ENCODE measurements at places on chromosomes 5 and 9.

- no peak for DNase-seq
Measured at GRCh38 chr5:14034963-14035362, 90.5 kb upstream of the DNAH5 start.

GRCh38 chr5:96200641-96201040, 232.4 kb downstream of the PCSK1 start:
- DNase-seq = no peak

- DNase-seq = no peak
Measured at GRCh38 chr5:169408171-169408570, 107.2 kb upstream of the SLIT3 start.

GRCh38 chr9:122053567-122054350, 39.3 kb downstream of the TTLL11 start:
- DNase-seq = no peak

GRCh38 chr5:32639943-32640342, 54.6 kb downstream of the SUB1 start:
- no peak for DNase-seq

- DNase-seq = no peak
Measured at GRCh38 chr5:180103487-180104167, 32.1 kb upstream of the RNF130 start.
